GM19239 (cell line): ENCODE measurements at places on chromosomes 2 and 18.

GRCh38 chr2:69241093-69241492 is 145.9 kb downstream of the GFPT1 start:
- DNase-seq, result no peak

- no peak for DNase-seq
These were observed 165.2 kb downstream of the MTCL1 start for GRCh38 chr18:8870528-8870927.

DNA sequence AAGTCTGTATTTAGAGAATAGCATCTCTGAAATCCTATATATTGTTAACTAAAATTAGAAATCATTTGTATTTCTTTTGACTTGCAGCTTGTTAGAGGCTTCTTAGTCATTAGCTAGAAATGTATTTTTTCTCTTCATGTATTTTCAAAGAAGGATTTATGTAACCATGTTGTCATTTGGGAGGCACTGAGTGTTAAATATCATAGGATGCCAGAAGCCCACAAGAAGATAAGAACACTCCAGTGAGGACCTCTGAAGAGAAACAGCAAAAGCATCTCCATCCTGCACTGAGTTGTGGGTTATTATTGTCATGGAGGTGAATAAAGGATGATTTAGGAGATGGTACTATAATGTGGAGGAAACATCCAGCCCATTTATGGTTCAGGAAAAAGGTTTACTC is 93.5 kb downstream of the UBE2E3 start:
- no peak for DNase-seq

- no peak for DNase-seq
These were observed 142.4 kb downstream of the SOCS6 start for GRCh38 chr18:70431203-70431624.

- DNase-seq, result no peak
These were observed 9.3 kb downstream of the NCK2 start for GRCh38 chr2:105754011-105754410.

- no peak for DNase-seq
These were observed 44.8 kb downstream of the ASB18 start for GRCh38 chr2:236219411-236219810.
